Lower leg skin (tissue), 4 donors: ENCODE measurements at places on chromosomes 1 and 21.

GRCh38 chr1:157113631-157114030 lies 14.0 kb upstream of the ETV3L start:
- no peak for DNase-seq

GRCh38 chr1:22105611-22106207 lies 37.2 kb downstream of the WNT4 start:
- DNase-seq: no peak

DNA sequence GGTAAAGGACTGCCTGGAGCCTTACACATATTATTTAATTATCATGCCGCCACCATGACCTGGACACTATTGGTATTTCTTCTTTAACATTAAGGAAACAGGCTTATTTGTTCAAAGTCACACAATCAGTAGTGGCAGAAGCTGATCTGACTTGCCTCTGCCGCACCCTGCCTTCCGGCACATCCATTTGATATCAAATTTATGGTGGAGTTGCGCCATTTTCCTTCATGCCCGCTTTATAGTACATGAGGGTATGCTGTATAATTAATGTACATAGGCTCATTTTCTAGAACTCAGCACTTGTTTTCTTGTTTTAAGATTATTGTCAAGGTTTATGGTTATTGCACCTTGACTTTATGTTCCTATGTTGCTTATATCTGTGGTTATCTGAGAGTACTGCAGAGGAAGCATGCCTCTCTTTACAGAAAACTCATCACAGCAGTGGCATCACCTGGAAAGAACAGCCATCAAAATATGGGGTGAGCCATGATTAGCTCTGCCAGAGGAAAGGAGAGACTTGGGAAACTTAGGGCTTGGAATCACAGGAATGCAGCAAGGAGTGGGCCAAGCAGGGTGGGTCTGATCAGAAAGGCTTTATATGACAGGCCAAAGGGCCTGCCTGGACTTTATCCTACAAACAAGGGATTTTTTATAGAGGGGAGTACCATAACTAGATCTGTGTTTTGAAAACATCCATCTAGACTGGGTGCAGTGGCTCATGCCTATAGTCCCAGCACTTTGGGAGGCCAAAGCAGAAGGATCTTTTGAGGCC lies 72.2 kb upstream of the GJB5 start:
- DNase-seq: no peak

GRCh38 chr21:43345746-43346409 lies 81.1 kb downstream of the SIK1 start:
- no peak for DNase-seq

DNA sequence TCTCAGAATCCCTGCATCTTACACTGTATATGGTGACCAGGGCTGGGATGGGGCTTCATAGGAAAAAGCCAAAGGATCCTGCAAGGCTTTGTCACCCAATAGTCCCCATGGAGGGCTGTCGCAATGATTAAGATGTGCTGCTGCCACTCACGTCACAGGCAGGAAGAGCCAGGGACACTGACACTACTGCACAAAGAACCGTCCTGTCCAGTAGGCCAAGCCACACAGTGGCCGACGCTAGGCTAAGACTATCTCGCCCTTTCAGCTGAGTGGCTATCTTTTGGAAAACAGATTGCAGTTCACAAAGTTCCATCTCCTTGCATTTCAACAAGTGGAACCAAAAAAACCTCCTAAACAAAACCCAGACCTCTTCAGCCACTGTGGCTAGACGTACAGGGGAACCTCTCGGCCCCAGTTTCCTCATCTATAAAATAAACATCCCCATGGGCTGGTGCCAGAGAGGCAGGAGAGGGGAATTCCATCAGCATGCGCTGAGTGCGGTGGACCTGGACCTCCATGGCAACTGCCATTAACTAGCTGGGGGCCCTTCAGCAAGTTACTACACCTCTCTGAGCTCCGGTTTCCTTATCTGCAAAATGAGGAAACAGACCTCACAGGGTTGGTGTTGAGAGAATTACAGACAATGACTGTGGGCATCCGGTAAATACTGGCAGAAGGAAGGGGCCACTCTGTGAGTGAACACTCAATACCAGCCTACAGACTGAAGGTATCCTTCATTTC lies 8.7 kb downstream of the CAPZB start:
- no peak for DNase-seq

GRCh38 chr1:227066999-227067398 lies 126.9 kb downstream of the COQ8A start:
- DNase-seq: no peak

DNA sequence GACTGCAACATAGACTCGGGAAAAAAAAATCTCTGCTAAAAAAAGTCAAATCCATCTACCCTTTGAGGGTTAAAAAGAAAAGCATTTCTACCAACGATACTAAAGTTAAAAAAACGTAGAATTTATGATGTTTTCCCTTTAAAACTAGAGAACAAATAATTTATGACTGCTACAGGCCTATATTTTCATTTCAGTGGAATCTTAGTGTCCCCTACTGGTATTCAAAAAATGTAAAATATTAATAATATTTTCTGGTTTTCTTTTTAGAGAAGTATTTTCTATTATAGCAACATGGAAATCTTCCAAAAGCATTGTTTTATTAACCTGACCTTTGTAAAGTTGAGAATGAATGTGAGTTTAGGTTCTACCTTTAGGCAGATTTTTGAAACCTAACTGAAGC lies 1582.2 kb downstream of the MRPL39 start:
- no peak for DNase-seq

GRCh38 chr1:92324784-92325183 lies 25.9 kb downstream of the RPAP2 start:
- DNase-seq: no peak

DNA sequence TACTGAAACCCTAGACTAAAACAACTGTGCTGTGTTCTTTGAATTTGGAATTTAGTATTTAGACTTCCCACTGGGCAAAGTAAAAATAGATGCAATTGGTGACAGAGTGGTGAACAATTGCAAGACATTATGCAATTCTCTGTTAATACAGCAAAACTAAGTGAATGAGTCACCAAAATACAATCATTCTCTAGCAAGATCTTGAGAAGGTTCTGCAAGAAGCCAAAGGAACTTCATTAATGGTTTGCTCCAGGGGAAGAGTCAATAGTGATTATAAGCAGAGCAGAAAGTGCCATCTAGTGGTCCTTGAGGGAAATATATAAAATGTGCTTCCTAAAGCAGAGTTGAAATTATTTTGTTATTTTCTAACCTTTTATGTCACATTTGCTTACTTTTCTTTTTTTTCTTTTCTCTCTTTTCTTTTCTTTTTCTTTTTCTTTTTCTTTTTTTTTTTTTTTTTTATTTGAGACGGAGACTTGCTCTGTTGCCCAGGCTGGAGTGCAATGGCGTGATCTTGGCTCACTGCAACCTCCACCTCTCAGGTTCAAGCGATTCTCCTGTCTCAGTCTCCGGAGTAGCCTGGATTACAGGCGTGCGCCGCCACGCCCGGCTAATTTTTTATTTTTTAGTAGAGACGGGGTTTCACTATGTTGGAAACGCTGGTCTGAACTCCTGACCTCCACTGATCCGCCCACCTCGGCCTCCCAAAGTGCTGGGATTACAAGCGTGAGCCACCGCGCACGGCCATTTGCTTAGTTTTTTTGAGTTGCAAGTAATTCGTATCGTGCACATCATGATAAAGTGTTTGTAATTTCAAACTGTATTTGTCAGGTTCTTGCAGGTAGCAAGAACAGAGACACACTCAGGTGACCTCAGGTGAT lies 99.2 kb downstream of the CTH start:
- DNase-seq: no peak

DNA sequence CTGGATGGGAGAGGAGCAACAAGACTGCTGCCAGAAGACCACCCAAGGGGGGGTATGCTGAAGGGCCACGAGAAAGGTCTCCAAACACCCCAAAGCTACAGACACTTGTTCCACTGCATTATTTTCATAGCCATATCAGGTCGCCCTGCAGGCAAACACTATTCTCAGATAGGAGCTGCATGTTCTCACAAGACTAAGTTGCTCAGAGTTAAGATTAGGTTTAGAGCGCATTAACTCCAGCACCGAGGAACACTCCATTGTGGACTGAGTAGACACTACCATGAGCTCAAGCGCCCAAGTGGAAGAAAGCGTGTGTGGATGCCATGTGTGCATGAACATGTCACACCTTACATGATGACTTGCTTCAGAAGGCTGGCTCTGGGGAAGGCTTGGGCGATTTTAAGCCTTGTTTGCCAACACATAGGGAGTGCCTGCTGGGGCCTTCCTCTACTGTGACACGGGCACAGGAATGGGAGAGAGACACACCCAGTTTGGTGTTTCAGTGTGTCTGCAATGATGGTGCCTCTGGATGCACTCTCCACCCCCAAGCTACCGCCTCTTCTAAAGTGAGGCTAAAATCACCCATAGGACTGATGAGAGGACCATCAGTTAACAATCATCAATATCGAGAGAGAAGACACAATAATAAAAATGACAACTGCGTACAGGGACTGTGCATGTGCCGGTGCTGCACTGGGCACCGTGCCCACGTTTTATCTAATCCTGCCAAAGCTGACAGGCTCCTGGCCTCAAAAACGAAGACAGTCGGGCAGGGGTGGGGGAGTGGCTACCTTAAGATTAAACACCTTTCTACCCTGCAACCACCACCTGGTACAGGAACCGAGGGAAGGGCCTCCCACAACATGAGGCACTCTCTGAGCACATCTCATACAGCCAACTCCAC lies 34.9 kb downstream of the SSBP3 start:
- no peak for DNase-seq

- DNase-seq: peak; percentile 94
These were observed at the start of gene GLMP for GRCh38 chr1:156295391-156295947. Gene GLMP, minus strand, starts transcription at chr1:156295679. Its CDS starts 34 bp downstream, at chr1:156295645.

- no peak for DNase-seq
These were observed 241.8 kb downstream of the NPHP4 start for GRCh38 chr1:5750186-5751162.

DNA sequence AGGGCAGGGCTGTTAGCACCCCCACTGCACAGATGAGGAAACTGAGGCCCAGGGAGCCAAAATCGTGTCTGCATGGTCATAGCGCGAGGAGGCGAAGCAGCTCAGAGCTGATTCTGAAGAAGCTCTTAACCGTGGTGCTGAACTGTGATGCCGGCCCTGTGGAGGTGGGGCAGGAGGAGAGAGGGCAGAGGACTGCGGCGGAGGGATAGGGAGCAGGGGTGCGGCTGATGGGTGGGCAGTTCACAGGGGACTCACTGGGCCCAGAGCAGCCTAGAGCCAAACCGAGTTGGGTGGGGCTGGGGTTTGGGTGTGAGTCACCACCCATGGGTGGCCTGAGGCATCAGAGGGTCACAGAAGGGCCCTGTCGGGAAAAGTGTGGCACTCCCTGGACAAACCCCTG lies 74.7 kb downstream of the RAP1GAP start:
- no peak for DNase-seq

- DNase-seq: no peak
These were observed 165.1 kb upstream of the CACNA1E start for GRCh38 chr1:181318022-181318857.

- peak; percentile 69 for DNase-seq
These were observed 28.1 kb downstream of the RNF187 start for GRCh38 chr1:228515200-228515834.

DNA sequence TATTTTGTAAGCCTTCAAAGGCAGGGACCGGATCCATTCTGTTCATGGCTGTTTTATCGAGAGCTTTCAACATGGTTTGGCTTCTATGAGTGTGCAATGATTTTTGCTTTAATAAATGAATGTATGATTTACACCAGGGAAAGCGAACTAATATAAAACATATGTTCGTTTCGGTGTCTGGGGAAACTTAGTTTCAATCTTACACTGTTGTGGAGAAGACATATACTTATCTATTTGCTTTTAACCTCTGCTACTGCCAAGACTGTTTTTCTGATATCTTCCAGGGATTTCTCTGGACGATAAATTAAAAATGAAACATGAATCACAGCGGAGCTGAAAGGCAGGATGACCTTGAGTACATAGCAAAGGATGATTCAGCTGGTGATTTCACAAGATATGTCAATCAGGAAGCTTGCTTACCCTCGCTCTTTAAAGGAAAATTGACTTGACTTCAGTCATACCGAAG lies 14.7 kb upstream of the CYYR1 start:
- no peak for DNase-seq

DNA sequence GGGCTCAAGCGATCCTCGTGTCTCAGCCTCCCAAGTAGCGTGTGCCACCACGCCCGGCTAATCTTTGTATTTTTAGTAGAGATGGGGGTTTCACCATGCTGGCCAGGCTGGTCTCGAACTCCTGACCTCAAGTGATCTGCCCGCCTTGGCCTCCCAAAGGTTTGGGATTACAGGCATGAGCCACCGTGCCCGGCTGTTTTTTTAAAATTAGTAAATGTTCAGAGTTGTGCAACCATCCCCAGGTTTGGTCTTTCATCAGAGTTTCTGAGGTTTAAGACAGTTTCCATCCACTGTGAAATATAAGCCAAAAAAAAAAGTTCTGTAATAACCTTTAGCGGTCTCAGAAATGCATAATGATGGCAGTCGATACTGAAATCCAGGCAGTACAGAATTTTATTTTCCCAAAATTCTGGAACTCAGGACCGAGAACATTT lies 550 bp upstream of the SYT11 start:
- peak; percentile 19 for DNase-seq
